Activated CD4-positive, alpha-beta T cell treated with anti-CD3 and anti-CD28 coated beads for 24 hours (primary cell): ENCODE measurements at places on chromosomes 3 and 15.
A peak's percentile ranks its signal among the peaks of the same experiment; 100 is the strongest.

DNA sequence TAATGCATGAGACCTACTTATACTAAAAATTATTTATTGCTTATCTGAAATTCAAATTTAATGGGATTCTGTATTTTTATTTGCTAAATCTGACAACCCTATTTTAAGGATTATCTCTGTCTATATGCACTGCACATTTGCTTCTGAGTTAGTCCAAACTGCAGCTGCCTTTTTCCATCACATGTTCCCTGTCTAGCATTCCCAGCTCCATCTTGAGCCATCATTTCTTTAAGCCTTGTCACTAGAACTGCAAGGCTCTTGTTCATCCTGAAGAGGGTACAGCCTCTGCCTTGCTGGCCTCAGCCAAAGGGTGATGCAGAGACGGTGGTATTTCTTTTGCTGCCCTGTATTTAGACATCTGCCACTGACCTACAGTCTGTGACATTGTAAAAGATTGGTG is 125.8 kb upstream of the STT3B start:
- DNase-seq: no peak

DNA sequence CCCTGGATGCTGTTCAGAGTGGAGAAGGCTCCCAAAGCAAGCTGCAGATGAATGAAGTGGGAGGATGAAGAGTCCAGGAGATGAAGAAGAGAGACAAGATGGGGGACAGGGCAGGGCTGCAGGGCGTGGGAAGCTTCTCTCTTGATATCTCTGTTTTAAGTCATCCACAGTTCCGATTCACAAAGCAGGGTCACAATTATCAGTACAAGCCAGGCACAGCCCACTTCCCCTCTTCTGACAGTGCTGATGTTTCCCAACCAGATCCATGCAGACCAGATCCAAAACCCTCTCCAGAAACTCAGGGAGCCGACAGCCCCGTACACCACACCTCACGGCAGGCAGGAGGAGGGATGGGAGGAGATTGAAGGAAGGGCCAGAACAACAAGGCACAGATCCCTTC is 31.1 kb downstream of the NTRK3 start:
- no peak for DNase-seq

- no peak for DNase-seq
Measured at GRCh38 chr3:120420928-120421551, 29.8 kb downstream of the FSTL1 start.

DNA sequence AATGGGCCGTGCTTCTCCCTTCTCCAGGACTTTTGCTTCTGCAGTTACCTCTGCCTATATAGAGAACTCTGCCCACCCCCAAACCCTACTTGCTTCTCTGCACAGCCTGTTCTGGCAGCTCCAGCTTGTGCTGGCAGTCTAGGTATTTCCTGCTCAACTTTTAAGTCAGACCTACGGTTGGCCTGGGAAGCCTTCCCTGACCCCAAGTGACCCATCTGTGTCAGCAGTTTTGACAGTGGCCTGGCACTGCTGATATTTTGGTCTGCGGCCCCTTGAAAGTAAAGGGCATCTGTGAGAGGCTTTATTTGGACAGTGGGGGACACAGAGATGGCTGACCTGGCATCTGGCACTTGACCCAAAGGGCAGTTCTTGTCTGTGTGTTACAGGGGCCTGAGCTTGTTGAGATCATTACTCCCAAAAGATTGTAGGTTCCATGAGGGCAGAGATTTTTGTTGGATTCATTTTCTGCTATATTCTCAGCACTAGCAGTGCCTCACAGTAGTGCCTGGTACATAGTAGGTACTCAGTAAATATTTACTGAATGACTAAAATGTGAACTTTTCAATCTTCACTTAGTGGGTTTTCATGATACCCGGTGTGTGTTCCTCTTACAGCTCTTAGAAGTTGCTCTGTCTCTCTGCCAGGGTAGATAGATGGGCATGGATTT is 55.2 kb upstream of the TRAK1 start:
- DNase-seq: no peak

DNA sequence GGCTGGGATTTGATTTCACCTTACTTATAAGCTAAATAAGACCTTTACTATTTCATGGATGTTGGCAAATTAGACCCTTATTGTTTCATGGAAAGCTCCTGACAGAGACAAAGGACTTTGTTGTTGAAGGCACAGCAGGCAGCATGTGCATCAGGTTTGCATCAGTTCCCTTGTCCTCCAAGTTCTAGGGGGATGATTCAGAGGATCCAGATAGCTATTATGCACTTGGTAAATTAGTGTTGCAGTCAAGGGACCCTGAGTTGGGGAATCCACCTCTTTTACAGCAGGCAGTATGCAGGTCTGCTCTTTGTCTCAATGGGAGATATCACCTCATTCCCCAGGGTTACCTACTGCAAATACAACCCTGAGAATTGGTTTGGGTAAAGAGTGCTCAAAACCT is 131.4 kb upstream of the IGSF10 start:
- DNase-seq: no peak

DNA sequence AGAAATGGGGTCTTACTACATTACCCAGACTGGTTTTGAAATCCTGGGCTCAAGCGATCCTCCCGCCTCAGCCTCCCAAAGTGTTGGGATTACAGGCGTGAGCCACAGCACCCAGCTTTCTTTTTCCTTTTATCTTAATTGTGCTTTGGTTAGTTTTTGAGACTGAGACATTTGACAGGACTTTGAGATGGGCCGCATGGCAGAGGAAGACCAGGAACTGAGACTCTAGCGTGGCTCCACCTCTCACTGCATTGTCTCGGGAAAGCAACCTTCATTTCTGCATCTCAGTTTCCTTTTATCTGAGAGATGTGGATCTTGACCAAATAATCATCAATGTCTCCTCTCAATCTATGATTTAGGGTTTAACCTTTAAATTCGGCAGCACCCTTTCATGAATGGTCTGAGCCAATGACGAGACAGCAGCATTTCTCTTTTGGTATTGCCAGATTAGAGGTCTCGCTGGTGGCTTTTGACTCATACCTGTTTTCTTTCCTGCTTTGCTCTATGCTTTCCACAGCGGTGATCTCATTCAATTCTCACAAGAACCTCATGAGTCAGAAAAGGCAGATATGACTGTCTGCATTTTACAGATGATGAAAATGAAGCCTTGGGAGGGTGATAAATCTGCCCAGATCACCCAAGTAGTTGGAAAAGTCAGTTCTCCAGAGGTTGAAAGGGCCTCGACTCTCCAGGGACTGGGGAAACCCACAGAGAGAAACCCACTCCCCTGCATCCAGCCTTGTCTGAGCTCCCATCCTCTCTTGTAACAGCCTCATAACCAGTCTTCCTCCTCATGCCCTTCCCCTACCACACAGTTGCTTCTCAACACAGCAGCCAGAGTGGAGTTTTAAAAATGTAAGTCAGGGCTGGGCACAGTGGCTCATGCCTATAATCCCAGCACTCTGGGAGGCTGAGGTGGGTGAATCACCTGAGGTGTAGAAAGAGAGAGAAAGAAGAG is 84.8 kb upstream of the FOXB1 start:
- DNase-seq: peak; percentile 27

DNA sequence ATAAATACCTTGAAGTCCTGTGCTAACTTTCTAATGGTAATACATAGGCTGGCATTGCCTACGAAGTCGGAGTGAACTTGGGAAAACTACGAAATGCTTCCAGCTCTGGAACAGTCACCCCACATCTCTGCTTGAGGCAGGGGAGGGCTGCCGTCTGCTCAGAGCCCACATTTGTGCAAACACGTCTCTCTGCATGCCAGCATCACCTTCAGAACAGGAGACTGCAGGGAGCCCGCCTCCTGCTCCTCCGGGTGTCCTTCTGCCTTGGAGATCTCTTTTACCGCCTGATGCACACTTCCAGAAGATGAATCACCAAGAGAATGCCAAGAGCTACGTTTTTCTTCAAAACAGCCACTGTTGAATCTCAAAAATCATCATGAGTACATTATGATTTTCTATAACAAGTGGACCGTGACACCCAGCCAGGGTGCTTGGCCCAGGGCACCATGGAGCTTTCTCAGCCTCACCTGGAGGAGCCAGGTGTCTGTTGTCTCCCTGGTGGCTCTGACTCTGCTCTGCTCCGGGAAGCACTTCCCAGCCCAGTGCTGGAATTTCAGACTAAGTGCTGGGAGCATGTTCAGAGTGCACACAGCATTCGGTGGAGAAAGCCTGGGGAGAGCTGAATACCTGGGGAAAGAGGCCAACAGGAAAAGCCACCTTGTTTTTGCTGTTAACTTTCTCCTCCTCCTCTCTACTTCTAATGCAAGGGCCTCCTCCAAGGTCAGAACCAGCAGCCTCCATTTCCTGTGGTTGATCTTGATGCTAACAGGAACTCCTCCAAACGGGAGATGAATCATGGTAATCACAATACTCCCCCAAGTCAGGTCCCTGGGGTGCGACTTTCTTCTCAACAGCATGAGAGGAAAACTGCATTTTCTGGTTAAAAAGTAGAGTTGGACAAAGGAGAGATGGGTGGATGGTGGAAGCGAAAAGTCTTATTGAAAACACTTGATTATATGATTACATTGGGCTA is 467.7 kb downstream of the GABRG3 start:
- DNase-seq: no peak

GRCh38 chr3:69368129-69368741 is 17.7 kb downstream of the FRMD4B start:
- no peak for DNase-seq

DNA sequence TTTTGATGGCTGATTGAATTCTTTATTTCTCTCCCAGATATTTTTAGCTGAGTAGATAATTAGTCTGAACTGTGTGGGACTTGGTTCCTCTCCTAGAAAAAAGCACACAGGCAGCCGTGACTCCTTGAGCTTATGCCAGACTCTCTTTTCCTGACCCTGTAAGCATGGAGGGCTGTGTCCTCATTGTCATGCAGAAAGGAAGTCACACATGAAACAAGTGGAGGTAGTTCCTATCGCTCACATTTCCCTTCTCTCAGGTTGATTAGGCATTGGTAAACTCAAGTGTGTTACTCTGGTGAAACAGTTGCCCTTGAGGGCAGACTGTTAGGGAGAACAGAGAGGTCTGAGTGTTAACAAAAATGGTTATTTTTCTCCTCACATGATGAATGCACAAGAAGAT is 6.3 kb upstream of the RTP4 start:
- DNase-seq: no peak

DNA sequence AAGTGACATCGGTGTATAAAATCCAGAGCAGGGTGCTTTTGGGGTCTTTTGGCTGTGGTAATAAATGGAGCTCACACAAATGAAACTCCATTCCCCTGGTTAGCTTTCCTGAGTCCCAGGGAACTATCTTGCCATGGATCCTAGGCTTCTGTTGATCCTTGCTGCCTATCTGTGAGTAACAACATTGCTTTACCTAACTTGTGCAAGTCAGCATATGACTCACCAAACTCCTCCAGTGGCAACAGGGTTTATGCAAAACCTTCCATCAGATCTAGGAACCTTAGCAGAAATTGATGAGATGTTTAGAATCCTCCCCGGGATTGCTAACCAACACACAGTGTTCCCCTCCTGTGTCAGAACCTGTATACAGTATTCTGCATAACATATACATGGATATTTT is 105.4 kb downstream of the SCAPER start:
- DNase-seq: no peak

GRCh38 chr15:37218351-37218916 is 118.1 kb upstream of the MEIS2 start:
- no peak for DNase-seq

DNA sequence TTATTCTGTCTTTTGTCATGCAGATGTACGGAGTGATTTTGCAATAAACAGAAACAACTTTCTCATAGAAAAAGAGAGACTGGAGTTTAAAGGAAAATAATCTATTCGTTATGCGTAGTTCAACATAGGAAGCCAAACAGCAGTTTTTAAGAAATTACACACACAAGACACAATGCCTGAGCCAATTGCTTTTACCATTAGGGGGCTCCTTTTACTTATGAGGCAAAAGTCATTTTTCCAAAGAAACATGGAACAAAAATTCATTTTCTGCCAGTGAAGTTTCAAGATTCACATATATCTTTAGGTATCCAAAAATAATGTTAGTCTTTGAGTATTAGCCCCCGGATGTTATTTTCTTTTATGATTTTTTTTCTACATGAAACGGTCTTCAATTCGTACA is 10.7 kb downstream of the CNTN6 start:
- DNase-seq: no peak

DNA sequence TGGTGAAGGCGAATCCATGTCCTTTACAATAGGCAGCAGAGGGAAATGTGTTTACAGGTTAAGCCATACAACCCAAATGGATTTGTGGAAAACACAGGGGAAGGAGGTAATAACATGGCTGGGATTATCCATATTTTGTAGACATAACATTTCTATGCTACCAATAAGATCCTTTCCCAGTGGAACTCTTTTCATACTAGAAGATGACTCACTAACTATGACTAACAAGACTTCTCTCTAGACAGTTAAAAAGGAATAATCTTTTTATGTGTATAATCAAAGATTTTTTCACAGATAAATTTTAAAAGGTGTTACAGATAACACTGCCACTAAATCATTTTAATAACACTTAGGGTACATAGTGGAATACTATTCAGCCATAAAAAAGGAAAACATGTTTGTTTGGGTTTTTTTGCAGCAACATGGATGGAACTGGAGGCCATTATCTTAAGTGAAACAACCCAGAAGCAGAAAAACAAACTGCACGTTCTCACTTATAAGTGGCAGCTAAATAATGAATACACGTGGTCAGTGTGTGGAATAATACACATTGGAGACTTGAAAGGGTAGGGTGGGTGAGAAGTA is 39.6 kb downstream of the VPS13C start:
- DNase-seq: no peak

DNA sequence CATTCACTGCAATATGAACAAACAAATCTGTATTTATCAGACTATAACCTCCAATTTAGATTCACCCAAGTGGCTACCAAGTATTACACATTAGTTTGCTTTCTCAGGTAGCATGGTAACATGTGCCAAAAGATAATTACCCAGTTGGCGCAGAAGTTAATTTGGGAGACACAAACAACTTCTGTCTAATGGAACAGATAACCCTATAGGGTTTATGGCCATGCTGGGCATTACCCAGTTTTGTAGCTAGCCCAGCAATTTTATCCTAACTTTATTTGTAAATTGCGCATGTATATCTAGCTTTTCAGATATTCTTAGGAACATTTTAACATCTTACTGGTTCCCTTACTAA is 780 bp downstream of the RPL22L1 start:
- DNase-seq: no peak

GRCh38 chr3:87206070-87206469 is 21.0 kb upstream of the CHMP2B start:
- DNase-seq: no peak
